Common myeloid progenitor, CD34-positive (primary cell): ENCODE measurements at places on chromosomes 2 and 18.

DNA sequence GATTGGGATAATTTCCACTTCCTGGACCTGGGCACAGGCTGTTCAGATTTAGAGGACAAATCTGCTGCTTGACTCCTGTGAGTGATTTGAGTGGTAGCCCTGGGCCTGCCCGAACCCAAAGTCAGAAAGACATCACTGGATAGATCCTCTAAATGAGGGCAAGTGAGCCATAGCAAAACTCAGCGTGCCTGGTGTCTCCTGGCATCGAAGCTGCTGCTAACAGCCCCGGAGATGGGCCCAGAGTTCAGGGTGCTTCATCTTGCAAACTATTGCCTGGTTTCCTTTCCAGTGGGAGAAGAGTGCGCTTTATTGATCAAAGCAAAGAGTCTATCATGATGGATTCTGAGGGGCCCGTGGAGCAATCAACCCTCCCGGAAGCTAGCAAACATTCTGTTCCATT lies 153.1 kb upstream of the KLHL29 start:
- no peak for DNase-seq

DNA sequence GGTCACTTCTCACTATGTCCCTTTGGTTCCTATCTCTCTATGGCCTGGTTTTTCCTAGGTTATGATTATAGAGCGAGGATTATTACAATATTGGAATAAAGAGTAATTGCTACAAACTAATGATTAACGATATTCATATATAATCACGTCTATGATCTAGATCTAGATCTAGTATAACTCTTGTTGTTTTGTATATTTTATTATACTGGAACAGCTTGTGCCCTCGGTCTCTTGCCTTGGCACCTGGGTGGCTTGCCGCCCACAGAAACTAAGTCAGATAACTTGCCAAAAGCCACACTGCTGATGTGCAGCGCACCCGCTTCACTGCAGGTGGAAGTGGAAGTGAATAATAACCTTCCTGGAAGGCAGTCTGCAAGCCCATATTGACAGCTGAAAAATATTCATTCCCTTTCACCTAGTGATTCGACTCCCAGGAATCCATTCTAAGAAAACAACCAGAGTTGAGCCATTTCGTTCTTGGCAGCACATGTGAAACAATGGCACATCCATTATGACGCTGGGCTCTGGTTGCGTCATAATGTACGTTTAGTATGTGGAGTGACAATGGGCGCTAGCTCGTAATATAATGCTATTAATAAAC lies 725 bp upstream of the ANKRD53 start:
- peak; percentile 54 for DNase-seq

- peak; percentile 7 for DNase-seq
Observed at GRCh38 chr18:21074336-21075323, 37.0 kb downstream of the ROCK1 start.

GRCh38 chr2:169039702-169040101 lies 8.6 kb upstream of the ABCB11 start:
- DNase-seq, result peak; percentile 80

GRCh38 chr2:42917425-42917927 lies 125.1 kb upstream of the HAAO start:
- DNase-seq, result no peak

GRCh38 chr2:68377137-68377780 lies 12.2 kb downstream of the PLEK start:
- DNase-seq, result peak; percentile 30

DNA sequence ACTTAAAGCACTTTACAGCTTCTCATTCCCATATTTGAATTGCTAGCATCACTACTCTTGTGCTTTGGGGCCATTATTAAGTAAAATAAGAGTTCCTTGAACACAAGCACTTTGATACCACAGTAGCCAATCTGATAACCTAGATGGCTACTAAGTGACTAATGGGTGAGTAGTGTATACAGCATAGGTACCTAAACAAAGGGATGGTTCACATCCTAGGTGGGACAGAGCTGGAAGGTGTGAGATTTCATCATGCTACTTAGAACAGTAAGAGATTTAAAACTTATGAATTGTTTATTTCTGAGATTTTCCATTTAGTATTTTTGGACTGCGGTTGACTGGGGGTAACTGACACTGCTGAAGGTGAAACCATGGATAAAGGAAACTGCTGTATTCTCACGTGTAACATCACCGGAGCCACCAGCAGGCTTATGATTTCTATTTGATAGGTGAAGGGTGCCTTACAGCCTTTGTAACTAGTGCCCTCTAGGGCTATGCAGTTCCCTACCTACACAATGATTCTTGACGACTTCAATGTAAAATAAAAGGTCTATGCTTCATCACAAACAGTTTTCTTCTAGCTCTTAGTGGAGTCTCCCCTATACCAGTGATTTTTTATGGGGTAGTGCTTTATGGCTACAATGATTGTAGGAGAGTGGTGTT lies 22.1 kb upstream of the CRIM1 start:
- DNase-seq, result no peak

- DNase-seq, result no peak
Observed at GRCh38 chr2:203759690-203760365, 53.4 kb downstream of the CD28 start.

DNA sequence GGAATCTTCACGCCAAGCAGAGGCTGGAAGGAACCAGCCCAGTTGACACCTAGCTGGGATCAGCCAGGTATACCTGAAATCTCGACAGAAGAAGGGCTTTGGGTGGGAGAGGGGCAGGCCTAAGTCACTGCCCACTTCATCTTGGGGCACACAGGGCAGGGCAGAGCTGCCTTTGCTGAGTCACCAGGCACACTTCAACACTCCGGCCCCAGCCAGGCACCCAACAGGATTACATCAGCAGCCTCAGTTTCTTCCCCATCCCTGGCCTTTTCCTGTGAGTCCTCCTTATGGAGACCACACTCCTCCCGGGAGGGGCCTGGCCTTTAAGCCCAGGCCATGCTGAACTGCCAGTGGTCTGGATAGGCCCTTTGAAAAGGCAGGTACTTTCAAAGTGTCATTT lies 201.7 kb upstream of the HS6ST1 start:
- no peak for DNase-seq

DNA sequence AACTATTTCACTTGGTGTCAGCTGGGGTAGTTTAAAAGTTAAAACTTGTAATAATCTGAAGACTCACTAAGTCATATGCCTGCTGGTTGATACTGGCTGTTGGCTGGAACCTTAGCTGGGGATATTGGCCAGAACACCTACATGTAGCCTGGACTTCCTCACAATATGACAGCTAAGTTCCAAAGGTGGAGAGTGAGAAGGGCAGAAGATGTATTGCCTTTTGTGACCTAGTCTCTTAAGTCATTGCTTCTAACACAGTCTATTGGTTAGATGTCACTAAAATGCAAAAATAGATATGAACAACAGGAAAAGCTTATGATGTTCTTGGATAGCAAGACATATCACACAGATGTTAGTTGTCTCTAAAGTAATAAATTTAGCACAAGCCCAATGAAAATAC lies 113.2 kb upstream of the CHAC2 start:
- DNase-seq, result no peak

GRCh38 chr2:207905546-207905945 lies 119.8 kb downstream of the PLEKHM3 start:
- no peak for DNase-seq

GRCh38 chr18:13638719-13639595 lies 87.4 kb downstream of the FAM210A start:
- no peak for DNase-seq

GRCh38 chr2:159153463-159153862 lies 133.0 kb downstream of the WDSUB1 start:
- DNase-seq, result no peak

- no peak for DNase-seq
Observed at GRCh38 chr2:74653589-74653984, 460 bp upstream of the SEMA4F start.

DNA sequence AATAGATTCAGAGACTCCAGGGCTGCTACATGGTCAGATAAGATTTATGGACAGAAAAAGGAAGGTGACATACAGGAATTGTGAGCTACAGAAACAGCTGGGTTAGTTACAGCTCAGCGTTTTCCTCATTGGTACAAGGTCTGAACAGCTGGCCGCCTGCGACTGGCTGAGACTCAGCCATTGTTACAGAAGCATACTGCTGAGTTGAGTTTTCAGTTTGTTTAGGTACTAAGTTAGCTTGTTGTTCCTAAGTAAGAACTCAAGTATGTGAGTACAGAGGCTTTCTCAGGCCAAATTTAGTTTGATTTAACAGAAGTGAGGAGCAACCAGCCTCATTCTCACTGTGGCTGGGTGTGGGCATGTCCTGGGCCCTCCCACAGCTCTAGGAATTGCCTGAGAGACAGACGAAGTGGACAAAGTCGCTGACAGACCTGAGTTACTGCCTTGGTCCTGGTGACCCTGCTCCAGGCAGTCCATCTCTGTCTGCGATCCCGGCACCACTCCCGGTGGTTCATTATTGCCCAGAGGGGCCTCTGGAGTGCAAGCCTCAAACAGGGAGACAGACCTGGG lies 27.8 kb upstream of the RHOB start:
- peak; percentile 31 for DNase-seq

DNA sequence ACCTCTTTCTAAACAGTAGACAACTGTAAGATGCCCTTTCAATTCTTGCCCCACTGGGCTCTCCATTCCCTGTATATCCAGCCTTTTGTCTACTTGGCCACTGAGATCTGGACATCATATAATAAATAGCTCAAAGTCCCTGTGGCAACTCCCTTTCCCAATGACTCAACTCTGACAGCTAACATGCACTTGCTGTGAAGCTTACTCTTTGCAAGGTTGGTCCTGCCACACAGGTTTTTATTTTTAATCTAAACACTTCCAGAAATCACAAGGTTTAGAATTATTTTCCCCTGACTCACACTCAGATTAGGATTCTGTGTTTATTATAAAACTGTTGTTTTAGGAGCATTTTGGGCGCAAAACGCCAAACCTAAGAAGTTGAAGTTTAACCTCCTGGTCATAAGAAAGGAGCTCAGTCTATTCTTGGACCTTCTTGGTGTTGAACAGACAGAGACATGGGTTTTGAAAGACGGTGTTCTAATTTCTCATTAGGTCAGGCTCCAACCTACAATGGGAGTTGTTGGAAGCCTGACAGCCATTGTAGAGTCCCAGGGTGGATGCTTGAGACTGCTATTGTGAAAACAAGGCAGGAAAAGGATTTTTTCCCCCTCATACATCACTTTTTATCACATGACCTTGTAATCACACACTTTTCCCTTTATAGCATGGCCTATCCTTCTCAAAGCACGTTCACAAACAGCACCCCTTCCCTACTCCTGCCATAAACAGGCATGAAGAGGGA lies 124.7 kb upstream of the SERPINE2 start:
- no peak for DNase-seq
